Head of caudate nucleus (tissue), 42 donors: ENCODE measurements at places on chromosomes 3 and 15.

- DNase-seq = no peak
Observed at GRCh38 chr3:151093905-151094304, 8.4 kb downstream of the MED12L start.

GRCh38 chr15:44097552-44097951 is 97.5 kb downstream of the FRMD5 start:
- no peak for DNase-seq

DNA sequence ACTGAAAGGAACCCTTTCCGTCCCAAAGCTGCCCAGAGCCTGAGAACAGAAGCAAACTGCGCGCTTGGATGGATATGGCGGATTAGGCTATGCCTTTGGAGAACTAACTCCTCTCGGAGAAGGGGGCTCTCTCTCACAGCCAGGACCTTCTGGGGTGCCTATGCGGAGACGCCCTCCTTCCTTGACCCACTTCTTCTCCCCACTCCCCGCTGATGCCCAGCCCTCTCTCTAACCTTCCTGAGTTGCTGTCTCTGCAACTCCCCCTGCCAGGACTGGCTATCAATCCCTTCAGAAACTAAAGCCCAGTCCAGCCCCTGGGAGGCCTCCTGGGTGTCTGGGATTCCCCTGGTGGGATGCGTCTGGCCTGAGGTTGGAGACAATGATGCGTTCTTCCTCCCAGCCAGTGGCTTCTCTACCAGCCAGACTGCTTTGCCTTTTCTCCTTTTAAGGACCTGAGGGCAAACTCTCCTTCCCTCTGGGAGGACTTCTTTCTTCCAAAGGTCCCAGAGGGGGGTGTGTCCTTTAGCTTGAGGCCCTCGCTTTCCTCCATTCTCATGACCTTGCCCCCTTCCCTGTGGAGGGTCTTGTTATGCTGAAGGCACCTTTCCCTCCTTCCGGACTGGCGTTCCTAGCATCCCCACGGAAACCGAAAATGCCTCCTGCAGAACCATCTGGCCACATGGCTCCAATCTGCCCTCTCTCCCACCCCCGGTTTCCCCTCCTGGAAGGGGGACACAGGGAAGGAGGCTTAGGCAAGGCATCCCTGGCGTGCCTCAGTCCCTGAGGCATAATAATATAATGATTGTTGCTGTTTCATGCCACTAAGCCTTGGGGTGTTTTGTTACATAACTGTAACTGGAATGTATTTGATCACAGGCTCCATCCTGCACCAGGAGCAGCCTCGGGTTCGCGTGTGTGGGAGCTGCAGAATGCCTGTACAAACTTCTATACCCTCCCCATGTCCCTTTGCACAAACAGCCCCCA is 63.4 kb upstream of the C15orf39 start:
- DNase-seq = no peak

DNA sequence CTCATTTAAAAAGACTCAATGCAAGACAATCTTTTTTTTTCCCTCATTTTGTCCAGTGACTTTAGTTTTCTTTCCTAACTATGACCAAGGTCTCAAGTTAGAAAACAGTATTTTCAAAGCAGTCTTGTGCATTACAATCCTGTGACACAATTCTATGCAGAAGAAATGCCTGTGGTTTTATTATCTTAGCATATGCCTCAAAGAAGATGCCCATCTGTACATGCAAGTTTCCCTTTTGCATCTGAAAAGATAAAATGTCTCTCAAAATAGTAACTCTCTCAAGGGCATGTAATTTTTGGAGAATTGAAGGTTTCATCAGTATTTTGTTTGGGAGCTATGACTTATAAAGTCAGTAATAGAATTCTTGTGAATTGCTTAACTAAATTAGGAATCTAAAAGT is 292.0 kb upstream of the SUCLG2 start:
- no peak for DNase-seq

- DNase-seq = no peak
Observed at GRCh38 chr3:107421170-107421792, 44.0 kb downstream of the CCDC54 start.

GRCh38 chr3:129315223-129315997 is 36.7 kb downstream of the HMCES start:
- DNase-seq = peak; percentile 33

DNA sequence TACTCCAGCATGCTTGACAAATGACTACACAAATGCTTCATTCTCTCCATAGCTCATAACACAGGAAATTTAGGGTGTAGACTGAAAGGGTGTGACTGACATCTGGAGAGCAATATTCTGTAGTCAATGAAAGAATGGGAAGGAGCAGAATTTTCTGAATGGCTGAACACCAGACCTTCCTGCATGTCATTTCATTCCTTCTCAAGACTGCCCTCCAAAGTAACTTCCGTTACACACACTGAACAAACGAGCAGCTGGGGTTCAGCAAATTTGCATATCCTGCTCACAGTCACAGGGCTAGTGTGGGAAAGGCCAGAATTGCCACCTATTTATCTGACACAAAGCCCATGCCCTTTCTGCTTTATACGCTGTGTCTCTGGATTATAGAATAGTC is 325.0 kb upstream of the CFAP20DC start:
- no peak for DNase-seq

DNA sequence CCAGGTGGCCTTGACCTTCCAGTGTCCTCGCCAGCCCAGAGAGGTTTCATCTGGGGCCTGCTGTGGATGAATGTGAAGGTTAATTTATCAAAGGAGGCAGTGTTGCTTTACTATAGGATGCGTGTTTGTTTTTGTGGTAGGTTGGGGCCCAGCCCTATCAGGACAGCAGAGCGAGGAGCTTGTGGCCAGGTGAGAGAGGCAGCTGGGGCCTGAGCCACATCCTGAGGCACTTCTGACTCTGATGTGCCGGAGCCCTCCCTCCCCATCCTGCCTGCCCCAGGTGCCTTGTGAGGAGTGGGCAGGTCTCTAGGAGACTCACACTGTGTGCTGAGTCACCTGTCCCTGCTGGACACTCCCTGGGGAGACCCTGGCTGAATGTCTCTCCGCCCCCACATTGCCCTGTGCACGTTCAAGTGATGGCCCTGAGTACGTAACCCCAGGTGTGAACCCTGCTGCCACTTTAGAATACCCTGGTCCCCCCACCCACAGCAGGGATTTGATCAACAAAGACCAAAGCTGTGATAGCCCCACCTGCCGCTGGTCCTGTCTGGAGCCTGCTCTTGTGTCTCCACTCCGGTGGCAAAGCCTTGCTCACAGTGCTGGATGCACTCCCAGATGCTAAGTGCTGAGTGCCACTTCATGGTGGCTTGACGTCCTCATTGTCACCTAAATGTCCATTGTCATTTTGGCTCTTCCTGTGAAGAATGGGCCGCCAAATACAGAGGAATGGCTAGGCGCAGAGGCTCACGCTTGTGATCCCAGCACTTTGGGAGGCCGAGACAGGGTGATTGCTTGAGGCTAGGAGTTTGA is 16.0 kb downstream of the FBLN2 start:
- DNase-seq = no peak

- DNase-seq = no peak
Observed at GRCh38 chr3:37053753-37054152, 60.4 kb downstream of the MLH1 start.

- no peak for DNase-seq
Observed at GRCh38 chr3:16496008-16496407, 17.5 kb downstream of the RFTN1 start.

DNA sequence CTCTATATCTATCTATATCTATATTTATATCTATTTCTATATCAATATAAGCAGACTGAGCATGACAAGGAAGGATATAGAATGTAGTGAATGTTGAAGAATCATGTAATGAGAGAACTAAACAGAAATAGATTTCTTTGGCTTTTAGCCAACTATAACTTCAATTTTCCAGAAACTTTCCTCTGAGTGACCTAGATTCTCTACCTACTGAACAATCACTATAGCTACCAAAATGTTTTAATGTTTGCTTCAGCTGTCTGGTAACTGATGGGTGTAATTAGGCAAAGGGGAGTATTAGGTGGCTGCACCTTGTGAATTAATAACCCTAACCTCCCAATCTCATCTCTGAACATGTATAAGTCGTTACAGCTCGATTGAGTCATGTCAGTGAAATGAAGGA is 76.4 kb upstream of the ROBO1 start:
- no peak for DNase-seq

- no peak for DNase-seq
Observed at GRCh38 chr3:155859859-155860258, 5.6 kb upstream of the SLC33A1 start.

DNA sequence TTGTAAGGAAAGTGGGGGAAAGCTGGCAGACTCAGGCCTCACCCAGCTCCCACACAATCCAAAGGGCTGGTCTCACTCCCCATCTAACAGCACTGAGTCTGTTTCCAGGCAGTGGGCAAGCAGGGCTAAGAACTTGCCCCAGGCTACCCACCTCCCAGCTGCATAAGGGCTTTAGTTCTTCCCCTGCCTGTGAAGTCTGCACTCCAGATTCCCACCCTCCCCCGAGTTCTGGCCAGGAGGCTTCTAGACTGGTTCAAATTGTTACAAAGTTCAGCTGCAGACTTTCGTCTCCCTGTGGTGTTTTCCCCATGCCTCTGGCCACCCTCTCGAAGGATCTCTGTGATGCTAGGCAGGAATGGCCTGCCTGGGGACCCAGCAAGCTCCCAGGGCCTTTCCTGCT is 11.2 kb downstream of the EHHADH start:
- DNase-seq = no peak

DNA sequence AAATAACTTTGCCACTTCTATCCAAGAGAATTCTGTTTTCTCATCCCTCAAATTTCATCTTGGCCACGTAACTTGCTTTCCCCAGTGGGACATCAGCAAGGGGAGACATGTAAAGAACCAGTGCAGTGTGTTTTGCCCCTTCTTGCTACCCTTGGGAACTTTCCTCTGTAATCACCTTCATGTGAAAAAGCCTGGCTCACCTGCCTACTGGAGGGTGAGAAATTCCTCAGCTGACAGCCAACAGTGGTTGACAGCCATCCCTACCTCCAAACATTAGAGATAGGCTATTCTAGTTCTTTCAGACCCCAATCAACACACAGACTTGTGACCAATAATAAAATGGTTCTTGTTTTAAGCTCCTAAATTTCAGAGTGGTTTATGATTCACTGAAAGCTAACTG is 333.9 kb upstream of the TBC1D5 start:
- DNase-seq = no peak

DNA sequence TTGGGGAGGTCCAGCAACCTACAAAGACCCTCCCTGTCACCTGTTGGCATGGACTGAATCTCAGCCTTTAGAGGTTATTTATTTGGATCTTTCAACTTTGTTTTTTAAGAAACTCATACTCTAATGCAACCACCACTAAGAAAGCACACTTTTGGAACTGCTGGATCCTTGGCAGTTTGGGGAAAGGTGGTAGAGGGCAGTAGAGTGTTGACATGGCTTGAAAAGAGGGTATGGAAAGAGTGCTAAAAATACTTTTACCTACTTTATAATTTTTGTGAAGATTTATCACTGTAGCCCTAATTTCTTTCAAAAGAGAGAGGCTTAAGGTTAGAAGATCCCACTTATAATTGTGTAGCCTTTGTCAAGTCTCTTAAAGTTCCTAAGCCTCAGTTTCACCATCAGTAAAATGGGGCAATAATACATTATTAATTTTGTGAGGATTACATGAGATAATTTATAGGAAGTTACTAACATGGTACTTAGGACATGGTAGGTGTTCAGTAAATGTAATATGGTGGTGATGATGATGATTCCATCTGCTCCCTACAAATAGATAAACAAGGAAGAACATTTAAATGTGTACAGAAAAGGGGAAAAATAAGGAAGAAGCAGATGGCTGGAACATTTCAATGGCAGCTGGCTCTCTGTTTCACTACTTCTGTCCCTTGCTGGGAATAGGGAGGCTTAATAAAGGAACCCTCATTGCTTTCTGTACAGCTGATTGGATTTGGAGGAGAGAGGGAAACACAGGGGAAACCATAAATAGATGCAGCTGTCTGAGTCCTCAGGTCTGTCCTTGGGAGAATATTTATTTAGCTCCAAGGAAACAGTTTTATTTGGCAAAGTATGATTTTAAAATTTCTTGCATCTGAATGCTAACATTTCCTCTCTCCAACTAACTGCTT is 208.4 kb upstream of the ADAMTS9 start:
- no peak for DNase-seq

DNA sequence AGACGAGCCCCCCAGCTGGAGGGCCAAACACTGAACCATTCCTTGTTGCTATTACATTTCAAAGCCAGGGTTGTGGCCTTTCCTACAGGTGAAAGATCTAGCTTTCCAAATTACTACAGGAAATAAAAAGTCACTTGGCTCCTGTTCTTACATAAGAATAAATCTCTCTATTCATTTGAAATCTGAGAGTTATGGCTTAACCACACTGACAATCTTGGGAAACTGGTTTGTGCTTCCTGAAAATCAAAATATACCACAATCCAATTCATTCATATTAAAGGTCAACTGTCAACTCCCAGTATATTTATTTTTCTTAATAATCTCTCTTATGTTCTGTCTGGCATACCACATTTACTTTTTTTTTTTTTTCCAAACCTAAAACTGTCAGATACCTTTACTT is 103.7 kb upstream of the LMOD3 start:
- no peak for DNase-seq

DNA sequence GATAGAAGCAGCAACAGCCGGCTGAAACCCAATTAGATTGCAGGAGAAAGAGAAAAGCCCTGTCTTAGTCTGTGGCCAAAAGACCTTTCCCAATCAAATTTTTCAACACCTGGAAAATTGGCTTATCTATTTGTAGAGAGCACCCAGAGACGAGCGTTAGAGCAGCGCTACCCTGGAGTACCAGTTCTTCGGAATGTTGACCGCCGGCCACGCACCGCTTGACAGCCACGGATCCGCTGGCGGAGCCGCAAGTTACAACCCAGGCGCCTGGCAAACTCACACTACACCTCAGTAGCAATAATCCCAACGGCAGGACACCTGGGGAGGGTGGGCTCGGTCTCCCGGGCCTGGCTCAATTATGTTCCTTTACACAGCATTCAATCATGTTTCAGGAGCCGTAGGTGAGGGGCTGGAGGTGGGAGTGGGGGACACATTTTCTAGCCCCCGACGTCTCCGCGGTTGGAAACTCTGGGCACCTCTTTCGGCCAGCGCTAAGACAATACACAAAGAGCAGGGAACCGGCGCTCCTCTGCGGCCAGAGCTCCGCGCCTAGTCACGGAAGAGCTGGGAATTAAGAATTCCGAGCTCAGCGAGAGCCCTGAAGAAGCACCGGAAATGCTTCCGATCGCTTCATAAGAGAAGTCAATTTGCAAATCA is 1.2 kb downstream of the MB21D2 start:
- peak; percentile 24 for DNase-seq

GRCh38 chr15:34314491-34315490 is 22.8 kb downstream of the SLC12A6 start:
- no peak for DNase-seq

DNA sequence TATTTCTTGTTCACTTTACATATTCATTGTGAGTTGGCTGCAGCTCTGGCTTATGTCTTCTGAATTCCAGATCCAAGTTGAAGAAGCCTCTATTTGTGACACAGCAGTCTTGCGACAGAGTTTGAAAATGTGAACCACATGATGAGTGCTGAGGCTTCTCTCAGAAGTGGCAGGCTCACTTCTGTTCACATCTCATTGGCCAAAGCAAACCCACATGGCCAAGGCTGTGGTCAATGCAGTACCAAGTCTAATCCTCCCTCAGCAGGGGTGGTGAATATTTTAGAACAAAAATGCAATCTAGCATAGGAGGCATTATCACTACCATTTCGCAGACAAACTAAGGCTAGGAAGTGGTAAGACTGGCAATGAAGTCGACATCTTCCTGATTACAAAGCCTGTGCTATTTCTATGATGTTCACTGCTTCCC is 45.2 kb downstream of the CDCP1 start:
- no peak for DNase-seq

- DNase-seq = no peak
Observed at GRCh38 chr3:16231983-16232382, 32.8 kb downstream of the DPH3 start.

- no peak for DNase-seq
Observed at GRCh38 chr3:88912294-88912877, 195.0 kb upstream of the EPHA3 start.

GRCh38 chr3:63937661-63938651 is 25.8 kb upstream of the SCAANT1 start:
- no peak for DNase-seq
